ENCODE measurements at places on chromosomes 7 and 10.

DNA sequence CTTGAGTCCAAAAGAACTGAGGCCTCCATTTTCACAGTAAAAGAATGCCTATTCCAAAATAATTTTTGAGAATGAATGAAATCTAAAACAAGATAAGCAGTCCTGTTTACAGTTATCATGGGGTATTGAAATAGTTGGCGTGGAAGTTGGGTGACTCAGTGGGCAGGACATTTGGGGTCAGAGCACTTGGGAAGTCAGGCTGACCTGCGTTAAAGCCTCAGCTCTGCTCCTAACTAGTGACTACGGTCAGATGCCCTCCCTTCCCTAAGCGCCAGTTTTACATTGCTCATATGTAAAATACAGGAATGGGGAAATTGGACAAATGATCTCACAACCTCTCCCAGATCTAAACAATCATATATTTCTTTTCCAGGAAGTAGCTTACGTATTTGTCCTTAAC, 2.3 kb upstream of the PAPSS2 start:
- peak; percentile 88 for DNase-seq

DNA sequence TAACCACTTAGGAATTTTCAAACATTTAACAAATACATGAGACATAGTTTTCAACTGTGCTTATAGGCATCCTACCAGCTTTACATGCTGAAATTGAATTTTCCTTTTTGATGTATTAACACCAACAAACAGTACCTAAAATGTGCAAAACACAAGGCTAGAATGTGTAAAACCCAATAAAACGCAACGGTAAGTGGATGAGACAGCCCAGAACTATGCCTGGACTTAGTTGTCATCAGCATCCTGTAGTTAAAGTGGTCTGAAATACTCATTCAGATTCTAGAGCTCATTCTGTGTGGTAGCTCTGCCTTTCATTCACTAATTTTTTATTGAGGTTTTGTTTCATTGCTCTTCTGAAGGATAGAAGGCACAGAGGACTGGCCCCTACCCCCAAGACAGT, 137.1 kb downstream of the BMPER start:
- peak; percentile 47 for DNase-seq

GRCh38 chr7:6159097-6159483, 113.3 kb downstream of the CYTH3 start:
- no peak for DNase-seq

- DNase-seq = no peak
Observed at GRCh38 chr10:128643658-128644057, 517.4 kb upstream of the MKI67 start.

GRCh38 chr7:84104826-84105225, 89.8 kb downstream of the SEMA3A start:
- DNase-seq = no peak

DNA sequence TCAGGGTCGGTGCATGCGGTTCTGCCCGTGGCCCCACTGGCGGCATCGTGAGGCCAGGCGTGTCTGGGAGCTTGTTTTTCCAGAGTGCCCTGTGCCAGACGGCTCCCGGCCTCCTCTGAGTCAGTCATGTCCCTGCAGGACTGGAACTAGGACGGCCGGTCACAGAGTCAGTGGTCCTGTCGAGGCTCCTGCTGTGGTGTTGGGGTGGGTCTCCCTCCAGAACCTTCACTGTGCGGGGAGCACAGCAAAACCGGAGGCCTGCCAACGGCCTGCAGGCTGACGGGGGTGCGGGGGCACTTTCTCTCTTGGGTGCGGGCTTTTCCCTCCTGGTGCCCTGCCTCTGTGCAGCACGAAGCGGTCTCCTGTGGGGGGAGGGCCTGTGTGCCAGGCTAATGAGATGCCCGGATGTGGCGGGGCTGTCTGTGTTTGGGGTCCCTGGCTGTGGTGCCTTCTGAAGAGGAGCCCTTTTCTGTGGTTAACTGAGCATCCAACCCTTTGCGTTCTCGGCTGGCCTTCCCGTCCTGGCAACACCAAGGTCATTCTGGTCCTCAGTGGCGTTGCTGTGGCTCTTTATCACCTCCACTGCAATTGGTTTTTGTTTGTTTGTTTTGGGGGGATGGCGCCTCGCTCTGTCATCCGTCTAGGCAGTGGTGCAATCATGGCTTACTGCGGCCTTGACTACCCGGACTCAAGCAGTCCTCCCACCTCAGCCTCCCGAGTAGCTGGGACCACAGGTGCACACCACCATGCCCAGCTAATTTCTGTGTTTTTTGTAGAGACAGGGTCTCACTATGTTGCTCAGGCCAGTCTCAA, 8.0 kb downstream of the GET4 start:
- DNase-seq = no peak

GRCh38 chr7:81462672-81463071, 307.2 kb downstream of the HGF start:
- peak; percentile 86 for DNase-seq

- no peak for DNase-seq
Observed at GRCh38 chr10:114071178-114071577, 27.5 kb downstream of the ADRB1 start.

Data from iris pigment epithelial cell (primary cell).